ENCODE measurements at places on chromosomes 4 and X.
A peak's percentile ranks its signal among the peaks of the same experiment; 100 is the strongest.

GRCh38 chrX:1883772-1884171 lies 268.9 kb downstream of the ASMT start:
- DNase-seq = no peak

DNA sequence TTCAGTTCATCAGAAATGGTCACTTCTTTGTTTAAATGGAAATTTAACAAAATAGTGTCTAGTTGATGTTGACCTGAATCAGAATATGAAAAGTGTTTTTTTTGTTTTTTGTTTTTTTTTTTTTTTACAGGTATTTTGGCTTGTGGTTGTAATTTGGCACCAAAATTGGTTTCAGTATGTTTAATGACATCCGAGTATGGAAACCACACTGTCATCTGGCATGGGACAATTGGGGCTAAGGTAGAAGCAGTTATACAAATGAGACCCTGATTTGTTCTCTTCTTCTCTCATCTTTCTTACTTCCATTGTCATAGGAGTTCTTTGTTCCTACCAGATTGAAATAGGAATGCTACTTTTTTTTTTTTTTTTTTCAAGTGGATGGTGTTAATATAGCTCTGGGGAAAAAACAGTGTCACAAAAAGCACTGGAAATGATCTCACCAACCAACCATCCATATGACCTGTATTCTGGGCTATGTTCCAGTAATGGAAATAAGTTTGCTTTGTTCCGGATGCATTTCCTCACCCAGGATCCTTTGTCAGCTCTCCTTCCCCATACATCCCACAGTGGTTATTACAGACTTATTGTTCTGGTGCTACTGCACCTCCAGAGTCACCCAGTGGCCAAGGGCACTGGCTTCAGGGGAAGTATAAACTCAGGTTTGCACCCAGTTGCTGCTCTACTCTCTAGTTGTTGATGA lies 95.8 kb downstream of the ATXN3L start:
- DNase-seq = no peak

- DNase-seq = peak; percentile 60
Observed at GRCh38 chr4:140609548-140610425, 41.0 kb upstream of the UCP1 start.

- no peak for DNase-seq
Observed at GRCh38 chr4:162104459-162105124, 59.2 kb downstream of the FSTL5 start.

- DNase-seq = no peak
Observed at GRCh38 chr4:121248747-121249146, 84.6 kb upstream of the TNIP3 start.

GRCh38 chrX:48533165-48533564 lies 6.3 kb upstream of the TBC1D25 start:
- no peak for DNase-seq

DNA sequence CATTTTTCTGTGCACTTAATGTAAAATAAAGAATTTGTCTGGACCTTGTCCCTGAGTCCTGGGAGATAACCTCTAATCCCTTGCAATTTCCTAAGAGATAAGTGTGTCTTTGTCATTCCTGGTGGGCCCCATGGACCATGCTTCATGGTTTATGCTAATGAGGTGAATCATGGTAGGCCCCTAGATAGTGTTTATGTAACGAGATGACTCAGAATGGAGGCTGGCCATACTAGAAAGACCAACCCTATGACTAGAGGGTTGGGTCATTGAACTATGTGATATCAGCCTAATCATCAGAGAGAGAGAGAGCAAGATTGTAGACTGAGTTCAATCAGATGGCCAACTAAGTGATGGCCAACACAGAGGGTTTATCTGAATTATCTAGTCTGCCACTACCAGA lies 64.2 kb upstream of the NHSL2 start:
- no peak for DNase-seq

DNA sequence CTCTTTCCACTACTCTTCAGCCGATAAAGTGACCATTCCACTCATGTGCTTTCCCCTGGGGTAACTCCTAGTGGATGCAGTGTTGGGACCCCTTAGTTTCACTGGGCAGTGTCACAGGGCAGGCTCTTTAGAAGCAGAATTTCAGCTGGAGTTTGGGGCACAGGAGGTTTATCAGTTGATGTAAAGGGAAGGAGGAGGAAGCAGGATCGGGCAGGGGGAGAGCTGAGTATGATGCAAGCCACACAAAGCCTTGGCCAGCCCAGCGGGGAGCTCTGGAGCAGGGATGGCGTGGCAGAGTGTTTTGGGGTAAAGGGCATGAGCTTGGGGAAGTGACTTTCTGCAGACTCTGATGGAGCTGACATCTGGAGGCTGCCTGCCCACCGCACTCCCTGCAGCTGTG lies 19.3 kb downstream of the WDR13 start:
- DNase-seq = no peak

DNA sequence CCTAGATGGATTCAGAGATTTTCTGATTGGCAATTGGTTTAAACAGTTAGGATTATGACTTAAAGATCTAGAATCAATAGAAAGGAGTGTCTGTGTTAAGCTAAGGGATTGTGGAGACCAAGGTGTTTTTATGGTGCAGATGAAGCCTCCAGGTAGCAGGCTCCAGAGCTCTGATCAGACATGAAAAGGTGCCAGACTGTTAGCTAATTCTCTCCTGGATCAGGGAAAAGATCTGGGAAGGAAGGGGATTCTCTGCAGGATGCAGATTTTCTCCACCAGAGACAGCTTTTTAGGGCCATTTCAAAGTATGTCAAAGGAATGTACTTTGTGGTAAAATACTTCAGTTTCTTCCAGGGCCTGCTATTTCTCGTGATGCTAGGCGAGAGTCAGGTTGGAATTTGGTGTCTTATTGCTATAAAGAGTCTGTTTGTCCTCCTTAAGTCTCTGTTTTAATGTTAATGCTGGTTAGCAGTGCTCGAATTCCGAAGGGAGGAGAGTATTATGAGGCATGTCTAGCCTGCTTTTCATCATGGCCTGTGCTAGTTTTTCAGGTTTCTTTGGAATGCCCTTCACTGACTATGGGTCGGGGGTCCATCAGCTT lies 12.0 kb upstream of the GPR78 start:
- DNase-seq = no peak

DNA sequence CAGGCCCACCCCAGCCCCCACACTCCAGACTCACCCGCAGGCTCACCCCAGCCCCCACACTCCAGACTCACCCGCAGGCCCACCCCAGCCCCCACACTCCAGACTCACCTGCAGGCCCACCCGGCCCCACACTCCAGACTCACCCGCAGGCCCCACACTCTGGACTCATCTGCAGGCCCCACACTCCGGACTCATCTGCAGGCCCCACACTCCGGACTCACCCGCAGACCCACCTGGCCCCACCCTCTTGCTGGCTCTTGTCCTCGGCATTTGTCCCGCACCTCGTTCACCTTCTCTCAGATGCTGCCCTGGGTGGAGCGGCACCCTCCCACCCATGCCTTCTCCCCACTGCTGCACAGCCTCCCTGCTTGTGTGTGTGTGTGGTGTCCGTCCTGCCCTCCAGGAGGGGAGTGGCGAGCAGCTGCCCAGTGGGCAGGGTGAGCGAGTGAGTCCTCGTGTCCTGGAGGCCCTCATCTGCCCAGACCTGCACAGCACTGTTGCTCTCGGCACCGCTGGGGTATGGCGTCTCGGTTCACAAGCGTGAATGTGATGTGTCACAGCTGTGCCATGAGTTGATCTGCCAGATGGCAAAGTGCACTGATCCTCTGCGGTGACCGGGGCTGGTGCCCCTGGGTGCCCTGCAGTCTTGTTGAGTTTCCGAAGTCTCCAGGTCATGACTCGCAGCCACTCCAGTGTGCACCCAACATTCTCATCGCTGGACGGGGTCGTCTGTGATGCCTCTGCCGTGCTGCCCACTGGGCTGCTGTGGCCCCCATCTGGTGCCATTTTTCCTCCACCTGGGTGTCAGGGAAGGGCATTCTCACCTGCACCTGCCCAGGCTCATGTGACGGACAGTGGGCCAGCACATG lies 27.7 kb downstream of the MAEA start:
- DNase-seq = no peak

DNA sequence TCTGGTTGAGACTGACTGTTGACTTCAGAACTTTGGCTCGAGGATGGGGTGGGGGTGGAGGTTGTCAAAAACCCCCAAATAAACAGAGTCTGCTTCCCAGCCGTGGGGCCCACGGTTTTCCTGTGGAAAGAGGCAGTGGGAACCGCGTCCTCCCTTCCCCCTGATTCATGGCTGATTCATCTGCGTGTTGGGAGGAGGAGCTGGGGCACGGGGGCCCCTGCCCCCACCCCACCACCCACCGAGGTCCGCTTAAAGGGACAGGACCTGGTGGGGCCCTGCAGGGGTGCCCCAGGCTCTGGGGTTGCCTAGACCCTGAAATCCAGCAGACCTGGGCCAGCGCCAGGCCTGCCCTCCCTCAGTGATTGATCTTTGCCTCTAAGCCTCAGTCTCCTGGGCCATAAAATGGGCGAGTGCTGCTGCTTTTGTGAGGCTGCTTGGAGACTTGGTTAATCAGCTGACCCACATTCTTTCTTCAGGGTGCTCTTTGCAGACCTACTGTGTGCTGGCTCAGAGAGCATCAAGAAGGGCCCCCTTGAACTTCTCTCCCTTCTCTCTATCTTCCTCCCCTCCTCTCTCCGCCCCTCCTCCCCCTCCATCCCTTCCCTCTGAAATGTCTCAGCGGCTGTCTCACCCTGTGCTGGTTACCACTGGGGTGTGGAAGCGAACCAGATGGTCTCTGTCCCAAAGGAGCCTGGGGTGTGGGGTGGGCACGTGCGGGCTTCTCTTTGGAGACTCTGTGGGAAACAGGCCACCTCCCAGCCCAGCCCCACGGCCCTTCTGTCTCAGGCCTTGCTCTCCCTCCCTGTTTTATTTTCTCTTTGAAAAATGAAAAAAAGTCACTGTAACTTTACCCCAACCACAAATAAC lies 9.1 kb downstream of the HTRA3 start:
- no peak for DNase-seq

- no peak for DNase-seq
Observed at GRCh38 chr4:13007802-13008470, 476.2 kb downstream of the RAB28 start.
